HuH-7.5 (cell line): ENCODE measurements at places on chromosomes 5 and 9.

GRCh38 chr5:168088410-168089173, 202.9 kb upstream of the WWC1 start:
- no peak for DNase-seq

GRCh38 chr9:128835246-128836210, 5.9 kb upstream of the SPOUT1 start:
- DNase-seq, result peak; percentile 3

GRCh38 chr5:77356740-77357139, 135.4 kb downstream of the WDR41 start:
- DNase-seq, result no peak

GRCh38 chr5:168793841-168794837, 215.0 kb upstream of the PANK3 start:
- DNase-seq, result no peak
